ENCODE measurements at places on chromosomes 1 and 21. TPM values are rescaled to one million over a fixed set of nuclear protein-coding genes. Genes with fewer than 3 reads are reported as not detected.

The ZNF684 gene
- total RNA-seq: 8.2 TPM

DNA sequence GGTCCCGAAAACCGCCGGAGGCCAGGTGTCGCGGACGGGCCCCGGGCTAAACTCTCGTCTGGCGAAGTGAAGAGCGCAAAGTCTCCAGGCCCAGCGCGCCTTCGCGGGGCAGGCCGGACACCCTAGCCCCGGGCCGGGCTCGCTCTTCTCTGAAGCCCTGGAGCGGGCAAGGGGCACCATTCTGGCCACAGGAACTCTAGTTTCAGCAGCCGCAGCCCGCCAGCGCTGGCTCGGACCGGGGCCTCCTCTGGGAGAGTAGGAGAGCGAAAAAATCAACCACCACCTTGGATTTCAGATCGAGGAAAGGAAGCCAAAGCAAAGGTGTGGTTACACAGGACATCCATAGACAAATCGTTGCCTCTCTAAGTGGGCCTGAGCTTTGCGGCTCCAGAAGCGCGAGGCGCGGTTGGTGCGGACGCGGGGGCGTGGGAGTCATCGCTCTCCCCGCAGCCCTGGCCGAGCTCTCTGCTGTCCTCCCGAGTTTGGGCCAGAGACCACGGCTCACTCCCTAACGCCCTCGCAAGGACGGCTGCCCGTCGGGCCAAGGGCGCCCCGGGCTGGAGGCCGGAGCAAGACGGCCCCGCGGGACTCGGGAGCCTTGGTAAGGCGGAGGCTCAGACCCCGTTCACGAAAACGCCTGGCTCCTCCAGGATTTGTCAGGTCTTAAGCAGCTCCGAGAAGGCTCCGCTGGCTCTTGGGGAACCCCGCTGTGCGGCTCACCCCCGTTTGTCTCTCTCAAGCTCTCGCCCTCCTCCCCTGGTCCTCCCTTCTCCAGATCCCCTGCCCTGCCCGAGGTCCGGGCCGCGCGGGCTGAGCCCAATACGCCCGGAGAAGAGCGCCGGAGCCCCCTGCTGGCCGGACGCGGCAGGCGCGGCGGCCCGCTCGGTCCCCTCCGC lies 132.9 kb upstream of the DPYD start:
- DNase-seq: peak; percentile 83

The CLCC1 gene
- 28.7 TPM for total RNA-seq

DNA sequence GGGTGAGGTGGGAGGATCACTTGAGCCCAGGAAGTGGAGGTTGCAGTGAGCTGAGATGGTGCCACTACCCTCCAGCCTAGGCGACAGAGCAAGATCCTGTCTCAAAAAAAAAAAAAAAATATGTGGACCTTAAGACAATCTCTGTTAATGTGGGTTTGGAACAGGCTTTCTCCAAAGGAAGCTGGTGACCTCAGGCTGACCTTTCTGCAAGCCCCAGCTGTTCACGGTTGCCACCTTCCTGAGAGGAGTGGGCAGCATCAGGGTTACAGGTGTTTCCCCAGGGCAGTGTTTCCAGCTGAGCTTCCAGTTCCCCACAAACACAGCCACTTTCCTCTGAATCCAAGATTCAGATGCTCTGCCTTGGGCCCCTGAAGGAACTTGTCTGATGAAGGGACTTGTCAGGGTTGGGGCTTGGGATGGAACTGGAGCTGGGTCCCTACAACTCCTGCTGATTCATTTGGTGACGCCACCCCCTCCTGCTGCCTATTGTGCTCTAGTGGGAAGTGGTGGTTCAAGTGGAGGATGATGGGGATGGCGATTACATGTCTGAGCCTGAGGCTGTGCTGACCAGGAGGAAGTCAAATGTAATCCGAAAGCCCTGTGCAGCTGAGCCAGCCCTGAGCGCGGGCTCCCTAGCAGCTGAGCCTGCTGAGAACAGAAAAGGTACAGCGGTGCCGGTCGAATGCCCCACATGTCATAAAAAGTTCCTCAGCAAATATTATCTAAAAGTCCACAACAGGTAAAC lies 1.9 kb downstream of the ZBTB48 start:
- no peak for DNase-seq

The C1orf185 gene
- not detected for total RNA-seq

The TNFRSF18 gene
- not detected for total RNA-seq

DNA sequence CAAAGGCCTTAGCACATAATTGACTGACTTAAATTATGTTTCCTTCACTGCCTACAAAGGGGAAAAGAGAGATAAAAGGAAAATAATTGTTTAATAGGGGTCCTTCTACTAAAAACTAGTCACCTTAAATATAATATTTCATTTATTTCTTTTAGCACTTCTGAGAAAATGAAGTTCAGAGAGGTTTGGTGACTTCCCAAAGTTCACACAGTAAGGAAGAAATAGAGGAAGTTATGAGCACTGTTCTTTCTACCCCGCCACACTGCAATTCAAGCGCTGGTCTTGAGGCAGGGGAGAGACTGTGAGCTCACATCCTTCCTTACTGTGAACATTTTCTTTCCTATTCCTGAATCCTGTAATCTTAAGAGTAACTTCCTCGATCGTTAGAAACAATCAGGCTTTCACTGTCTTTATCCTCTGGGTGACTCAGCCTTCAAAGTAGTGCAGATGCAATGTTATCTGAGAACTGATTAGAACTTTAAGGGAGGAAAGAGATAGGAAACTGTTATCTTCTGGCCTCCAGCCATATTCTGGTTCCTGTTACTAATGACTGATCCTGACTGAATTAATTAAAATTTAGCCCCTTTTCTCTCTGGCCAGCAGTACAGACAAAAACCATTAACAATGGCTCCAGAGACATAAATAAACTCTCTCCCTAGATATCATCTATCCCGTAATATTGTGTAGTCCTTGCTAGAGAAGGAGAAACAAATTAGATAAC lies 6.8 kb downstream of the RGS5 start:
- DNase-seq: peak; percentile 23

The E2F2 gene
- total RNA-seq: 0.40 TPM

The C8B gene
- total RNA-seq: not detected

DNA sequence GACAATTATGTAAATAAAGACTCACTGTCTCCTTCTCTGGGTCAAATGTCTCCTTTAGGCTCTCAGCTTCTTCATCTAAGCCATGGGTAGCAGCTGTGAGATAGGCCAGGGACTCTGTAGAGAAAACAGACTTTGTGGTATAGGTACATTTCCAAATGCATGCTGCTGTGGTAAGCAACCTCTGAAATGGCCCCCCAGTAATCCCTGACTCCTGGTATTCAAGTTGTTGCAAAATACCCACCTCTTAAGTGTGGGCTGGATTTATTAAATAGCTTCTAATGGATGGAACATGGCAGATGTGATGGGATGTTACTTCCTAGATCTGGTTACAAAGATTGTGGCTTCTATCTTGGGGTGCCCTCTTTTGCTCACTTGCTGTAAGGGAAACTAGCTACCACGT lies 11.1 kb upstream of the PEX19 start:
- DNase-seq: no peak

GRCh38 chr1:41853907-41854306 lies 64.8 kb downstream of the HIVEP3 start:
- DNase-seq: no peak

DNA sequence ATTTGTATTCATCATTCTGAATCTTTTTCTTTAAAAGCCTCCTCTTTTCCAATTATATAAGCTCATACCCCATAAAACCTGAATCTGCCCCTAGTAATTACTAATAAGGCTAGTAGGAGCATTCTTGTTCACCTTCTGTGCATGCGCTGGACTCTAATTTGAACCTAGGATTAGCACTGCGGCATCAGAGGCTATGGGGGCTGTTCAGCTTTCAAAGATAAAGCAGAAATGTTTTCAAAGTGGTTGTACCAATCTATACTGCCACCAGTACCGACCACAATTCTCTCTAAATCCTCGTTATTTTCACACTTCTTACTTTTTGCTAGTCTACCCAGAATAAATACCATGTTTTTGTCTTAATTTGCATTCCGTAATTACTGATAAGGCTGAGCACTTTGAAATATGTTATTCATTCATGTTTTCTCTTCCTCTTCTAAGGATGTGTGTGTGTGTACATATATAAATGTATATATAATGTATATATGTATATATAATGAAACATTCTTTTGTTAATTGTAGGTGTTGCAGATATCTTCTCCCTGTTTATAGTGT lies 1.6 kb upstream of the DDX59 start:
- no peak for DNase-seq

DNA sequence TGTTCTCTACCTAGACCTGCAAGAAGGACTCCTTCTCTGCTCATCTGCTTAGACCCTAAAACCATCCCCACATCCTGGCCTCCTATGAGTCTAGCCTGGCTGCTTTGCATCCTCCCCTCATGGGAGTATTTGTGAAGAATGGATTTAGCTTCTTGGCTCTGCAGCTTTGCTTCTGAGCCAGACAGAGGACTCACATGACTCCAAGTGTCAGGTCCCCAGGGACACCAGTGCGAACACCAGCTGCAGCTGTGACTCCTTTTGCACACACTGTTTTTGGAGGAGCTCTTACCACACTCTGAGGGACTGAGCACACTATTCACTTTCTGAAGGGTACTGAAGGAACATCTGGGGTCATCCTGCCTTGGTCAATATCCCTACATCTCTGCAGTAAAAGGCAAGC lies 131.8 kb upstream of the SGIP1 start:
- DNase-seq: peak; percentile 87

The C1orf159 gene
- 4.9 TPM for total RNA-seq

The ANKRD35 gene
- total RNA-seq: 2.0 TPM

DNA sequence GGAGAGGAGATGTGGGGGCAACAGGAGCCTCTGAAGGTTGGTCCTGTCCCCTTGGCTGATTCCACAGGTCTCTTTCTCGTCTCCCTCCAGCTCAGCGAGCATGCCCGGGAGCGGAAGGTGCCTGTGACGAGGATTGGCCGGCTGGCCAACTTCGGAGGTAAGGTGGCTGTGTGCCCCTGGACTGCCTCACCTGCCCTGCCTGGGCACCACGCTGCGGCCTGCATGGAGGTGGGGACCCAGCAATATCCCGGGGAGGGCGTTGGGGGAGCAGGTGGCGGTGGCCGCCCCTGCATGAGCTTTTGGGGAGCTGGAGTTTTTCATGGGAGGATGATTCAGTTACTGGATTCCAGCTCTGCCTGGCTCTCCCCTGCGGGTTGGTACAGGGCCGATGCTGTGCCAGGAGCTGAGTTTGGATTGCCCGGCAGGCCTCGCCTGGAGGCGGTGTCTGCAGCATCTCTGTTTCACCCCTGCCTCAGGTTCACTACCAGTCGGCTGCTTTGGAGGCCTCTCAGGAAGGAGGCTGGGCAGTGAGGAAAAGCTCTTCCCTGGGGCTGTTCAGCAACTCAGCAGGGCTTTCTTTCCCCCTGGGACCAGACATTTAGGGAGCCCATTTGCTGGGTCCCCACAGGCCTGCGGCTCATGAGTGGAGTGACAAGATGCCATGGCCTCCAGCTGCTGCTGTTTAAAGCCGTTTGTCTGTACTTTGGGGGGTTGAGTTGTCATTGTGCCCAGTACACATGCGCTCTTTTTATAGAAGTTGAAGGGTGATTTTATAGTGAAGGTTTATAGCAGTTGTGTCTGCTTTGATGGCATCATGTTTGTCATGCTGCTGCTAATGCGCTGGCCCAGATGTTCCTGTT lies 25.7 kb downstream of the COQ8A start:
- no peak for DNase-seq

The GBP4 gene
- 9.9 TPM for total RNA-seq

DNA sequence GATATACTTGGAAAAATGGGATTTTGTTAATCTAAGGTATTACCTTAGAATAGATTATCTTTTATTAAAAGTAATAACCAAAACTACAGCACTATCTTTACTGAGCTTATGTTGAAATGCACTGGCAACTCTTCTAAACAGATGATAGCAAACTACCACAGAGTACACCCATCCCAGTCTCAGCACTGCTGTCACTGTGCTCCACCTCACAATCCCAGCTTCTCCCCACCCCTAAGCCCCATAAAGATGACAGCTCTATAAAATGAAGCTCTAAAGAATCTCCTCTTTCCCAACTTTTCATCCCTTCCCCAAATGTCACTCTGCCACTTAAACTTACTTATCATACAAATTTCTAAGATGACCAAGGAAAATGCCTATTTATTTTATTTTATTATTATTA lies 6.4 kb downstream of the DSTYK start:
- DNase-seq: no peak

The TNNI3K gene
- 78.4 TPM for total RNA-seq

- DNase-seq: no peak
Observed at GRCh38 chr1:72262735-72263134, 19.6 kb downstream of the NEGR1 start.

- no peak for DNase-seq
Observed at GRCh38 chr1:101595881-101596374, 359.1 kb downstream of the S1PR1 start.
